Nasal cavity respiratory epithelium epithelial cell of viscerocranial mucosa (primary cell): ENCODE measurements at places on chromosomes 4 and X. TPM values are rescaled to one million over a fixed set of nuclear protein-coding genes. Genes with fewer than 3 reads are reported as not detected.

ARL9 gene
- total RNA-seq = under 0.01 and 0.28 TPM in 2 replicates

GALNT7 gene
- total RNA-seq = 46.1 and 107 TPM in 2 replicates

TMEM271 gene
- total RNA-seq = not detected in 2 replicates

ZNF732 gene
- 0.68 and 1.8 TPM in 2 replicates for total RNA-seq

GPR119 gene
- total RNA-seq = not detected in 2 replicates

ZFP42 gene
- 0.34 and 1.00 TPM in 2 replicates for total RNA-seq

TMA16 gene
- total RNA-seq = 30.1 and 37.7 TPM in 2 replicates

KCNIP4 gene
- total RNA-seq = 0.28 and 0.34 TPM in 2 replicates

CXCL8 gene
- total RNA-seq = 8.5 and 29.0 TPM in 2 replicates

WDR17 gene
- total RNA-seq = under 0.01 and 3.5 TPM in 2 replicates

BCORL1 gene
- total RNA-seq = 1.0 and 5.1 TPM in 2 replicates

ALB gene
- total RNA-seq = 0.28 TPM in 1 of 2 replicates, not detected in the other

PPEF2 gene
- total RNA-seq = not detected in 2 replicates

SYN1 gene
- total RNA-seq = under 0.01 and 0.07 TPM in 2 replicates

C4orf50 gene
- total RNA-seq = not detected in 2 replicates

GRXCR1 gene
- not detected in 2 replicates for total RNA-seq

PARM1 gene
- under 0.01 and 0.71 TPM in 2 replicates for total RNA-seq

CXCL11 gene
- 0.68 and 0.71 TPM in 2 replicates for total RNA-seq

DCHS2 gene
- total RNA-seq = under 0.01 and 0.07 TPM in 2 replicates

ENPP6 gene
- total RNA-seq = under 0.01 TPM in 1 of 2 replicates, not detected in the other

RAB33A gene
- total RNA-seq = under 0.01 TPM in 1 of 2 replicates, not detected in the other

AREG gene
- total RNA-seq = 576 and 714 TPM in 2 replicates

HPGD gene
- total RNA-seq = 4.1 and 5.1 TPM in 2 replicates

TLR3 gene
- total RNA-seq = 0.68 and 7.5 TPM in 2 replicates

CYBB gene
- under 0.01 TPM in 1 of 2 replicates, not detected in the other for total RNA-seq
